ENCODE measurements at places on chromosomes 1 and 21.

GRCh38 chr1:220514256-220514655 is 13.7 kb upstream of the MARK1 start:
- DNase-seq: no peak

- no peak for DNase-seq
These were observed 14.2 kb upstream of the MCOLN3 start for GRCh38 chr1:85062425-85063026.

GRCh38 chr1:73784026-73784425 is 413.9 kb downstream of the LRRIQ3 start:
- no peak for DNase-seq

DNA sequence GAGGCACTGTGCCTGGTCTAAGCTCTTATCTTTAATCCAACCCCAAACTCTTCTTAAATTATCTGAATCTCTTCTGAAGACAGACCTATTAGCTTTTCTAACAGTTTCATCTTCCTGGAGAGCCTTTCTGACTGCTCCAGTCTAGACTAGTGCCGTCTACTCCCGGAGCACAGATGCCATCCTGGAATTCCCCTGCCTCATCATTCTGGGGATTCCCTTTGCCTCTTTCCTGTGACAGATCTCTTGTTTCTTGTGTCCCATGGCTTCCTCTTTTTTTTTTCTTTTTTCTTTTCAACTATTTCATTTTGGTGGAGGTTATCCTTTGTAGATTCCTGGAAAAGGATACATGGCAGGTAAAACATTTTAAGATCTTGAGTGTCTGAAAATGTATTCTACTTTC is 11.7 kb downstream of the SEMA4A start:
- DNase-seq: no peak

GRCh38 chr1:53084589-53084971 is 22.6 kb downstream of the PODN start:
- no peak for DNase-seq

GRCh38 chr1:163772246-163772645 is 450.5 kb downstream of the NUF2 start:
- no peak for DNase-seq

DNA sequence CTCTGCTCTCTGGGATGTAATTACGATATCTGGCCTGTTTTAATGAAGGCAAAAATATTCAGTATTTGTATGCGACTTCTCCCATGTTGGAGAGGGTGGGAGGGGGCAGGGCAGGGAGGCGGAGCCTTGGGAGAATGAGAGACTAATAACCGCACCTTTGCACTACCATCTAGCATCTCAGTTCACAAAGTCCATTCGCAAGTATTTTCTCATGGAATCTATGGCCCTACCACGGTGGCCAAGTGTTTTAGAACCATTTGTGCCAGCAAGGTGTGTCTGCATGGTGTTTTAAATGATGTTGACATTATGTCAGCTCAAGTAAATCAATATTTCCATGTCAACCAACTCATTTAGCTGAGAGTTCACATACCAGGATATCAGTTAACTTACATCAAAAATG is 14.3 kb upstream of the BLACAT1 start:
- no peak for DNase-seq

DNA sequence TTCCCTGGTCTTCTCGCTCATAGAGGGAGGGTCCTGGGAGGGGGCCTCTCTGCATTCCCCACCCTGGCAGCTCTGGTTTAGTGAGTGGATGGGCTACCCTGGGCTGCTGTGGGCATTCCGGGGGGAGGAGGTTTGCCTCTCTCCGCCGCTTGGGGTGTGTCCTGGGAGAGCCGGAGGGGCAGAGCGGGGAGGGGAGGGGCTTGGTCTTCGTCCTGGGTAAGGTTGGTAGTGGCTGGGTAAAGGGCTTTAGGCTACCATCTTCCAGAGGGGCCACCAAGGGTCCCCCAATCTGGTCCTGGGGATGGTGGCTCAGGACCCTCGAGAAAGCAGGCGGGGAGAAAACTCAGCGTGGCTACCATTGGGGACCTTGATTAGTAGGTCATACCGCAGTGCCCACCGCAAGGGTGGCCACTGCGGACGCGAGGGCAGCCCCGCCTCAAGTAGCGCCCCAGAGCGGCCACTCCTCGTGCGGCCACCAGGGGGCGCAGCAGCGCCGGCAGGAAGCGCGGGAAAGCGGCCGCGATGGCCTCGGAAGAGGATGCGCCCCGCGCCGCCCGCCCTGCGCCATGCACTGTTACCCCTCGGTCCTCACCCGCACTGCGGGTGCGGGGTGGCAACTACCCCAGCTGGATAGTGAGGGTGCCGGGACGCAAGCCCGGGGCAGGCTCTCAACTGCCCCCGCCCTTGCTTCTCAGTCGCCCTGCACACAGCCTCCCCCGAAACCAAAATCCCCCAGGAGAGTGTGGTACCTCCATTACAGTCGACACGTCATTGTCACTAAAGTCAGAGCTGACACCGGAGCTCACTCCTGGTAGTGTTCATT is 44.1 kb upstream of the SLC25A33 start:
- DNase-seq: peak; percentile 67

DNA sequence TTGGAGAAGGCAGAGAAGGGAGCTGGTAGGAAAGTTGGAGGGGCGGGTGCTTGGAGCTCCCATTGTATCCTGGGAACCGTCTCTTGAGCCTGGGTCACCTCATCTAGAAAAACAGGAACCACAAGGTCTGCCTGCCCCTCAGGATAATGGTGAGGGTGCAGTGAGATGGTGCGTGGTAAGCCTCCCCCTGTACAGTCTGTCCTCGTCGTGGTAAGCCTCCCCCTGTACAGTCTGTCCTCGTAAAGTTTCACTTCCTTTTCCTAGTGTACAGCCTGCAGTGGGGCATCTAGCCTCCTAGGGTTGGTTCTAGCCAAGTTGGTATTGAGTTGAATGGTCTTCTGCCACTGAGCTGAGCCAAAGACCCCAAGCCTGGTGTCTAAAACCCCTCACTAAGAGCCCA is 66.5 kb upstream of the IGSF21 start:
- DNase-seq: peak; percentile 11

- no peak for DNase-seq
These were observed 60.5 kb downstream of the DMAP1 start for GRCh38 chr1:44273560-44274350.

DNA sequence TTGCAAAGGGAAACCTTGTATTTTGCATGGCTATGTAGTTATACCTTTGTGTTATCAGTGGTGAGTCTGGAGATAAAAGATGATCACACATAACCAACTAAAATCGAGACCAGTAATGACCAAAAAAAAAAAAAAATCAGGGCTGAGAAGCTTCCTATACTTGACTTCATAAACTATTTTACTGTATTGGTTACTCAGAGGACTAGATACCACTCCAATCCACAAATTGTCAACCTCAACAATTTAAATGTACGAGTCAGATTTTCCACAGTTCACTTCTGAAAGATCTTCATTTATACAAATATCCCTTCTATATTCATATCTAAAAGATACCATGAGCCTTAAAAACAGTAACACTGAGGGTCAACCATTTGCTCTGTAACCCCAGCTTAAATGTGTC is 71.7 kb downstream of the NRIP1 start:
- DNase-seq: no peak

- DNase-seq: no peak
These were observed 739.4 kb upstream of the ADGRL4 start for GRCh38 chr1:79745929-79746328.

DNA sequence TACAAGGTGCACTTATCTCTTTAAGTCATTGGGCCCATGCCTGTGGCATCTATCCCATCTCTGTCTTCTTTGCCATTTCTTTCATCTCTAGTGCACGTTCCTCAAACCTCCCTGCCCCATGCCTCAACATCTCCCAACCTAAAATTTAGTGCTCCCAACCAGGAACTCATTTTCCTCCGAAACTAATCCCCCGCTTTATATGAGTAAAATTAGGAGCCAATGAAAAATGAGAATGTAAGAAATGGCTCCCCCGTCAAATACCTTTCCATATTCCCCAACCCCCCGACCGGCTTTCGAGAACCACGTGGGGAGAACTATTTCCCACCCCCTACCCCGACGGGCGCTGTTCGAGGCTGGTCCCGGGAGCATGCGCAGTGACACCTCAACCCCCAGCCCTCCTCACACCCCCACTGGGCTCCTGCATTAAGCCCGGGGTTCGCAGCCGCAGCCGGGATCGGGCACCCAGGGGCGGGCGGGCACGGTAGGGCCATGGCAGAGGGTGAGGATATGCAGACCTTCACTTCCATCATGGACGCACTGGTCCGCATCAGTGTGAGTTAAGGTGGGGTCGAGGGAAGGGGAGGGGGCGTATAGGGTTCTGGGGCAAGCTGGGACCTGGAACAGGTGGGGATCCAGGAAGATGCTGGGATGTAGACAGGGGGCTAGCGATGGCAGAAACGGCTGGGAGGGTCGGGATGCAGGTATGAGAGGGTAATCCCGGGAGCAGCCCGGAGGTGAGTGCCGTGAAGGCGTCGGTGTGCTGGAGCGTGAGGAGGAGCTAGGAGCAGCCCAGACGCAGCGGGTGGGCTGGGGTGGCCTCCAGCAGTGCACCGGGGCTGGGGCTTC is at the start of gene TRIM46:
TRIM46 (plus strand) TSS at position 372 of the 846 bp plus-strand sequence; CDS start at position 490, 118 bp downstream.
- no peak for DNase-seq

DNA sequence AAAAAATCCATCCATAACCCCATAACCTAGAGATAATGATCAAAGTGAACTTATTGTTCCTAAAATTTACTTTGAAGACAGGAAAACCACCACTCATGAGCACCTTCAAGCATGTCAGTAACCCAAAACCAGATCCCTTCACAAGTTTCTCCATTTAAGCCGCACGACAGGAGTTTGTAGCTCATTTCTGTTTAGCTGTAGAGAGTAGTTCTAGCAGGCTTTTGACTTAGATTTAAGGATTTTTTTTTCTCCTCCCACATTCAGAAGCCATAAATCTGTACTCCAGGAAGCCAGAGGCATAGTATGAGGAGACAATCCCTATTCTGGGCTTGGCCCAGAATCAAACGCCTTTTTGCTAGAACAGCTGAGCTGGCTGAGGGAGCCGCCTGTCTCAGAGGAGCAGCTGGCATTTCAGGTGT is 25.6 kb downstream of the TOMM20 start:
- DNase-seq: no peak

GRCh38 chr1:99062192-99062591 is 57.5 kb upstream of the PLPPR5 start:
- DNase-seq: no peak

GRCh38 chr1:192506741-192507155 is 68.8 kb upstream of the RGS1 start:
- no peak for DNase-seq

GRCh38 chr1:177328251-177328650 is 157.5 kb downstream of the BRINP2 start:
- DNase-seq: no peak

GRCh38 chr1:63746129-63746864 is 27.5 kb upstream of the ROR1 start:
- DNase-seq: no peak

DNA sequence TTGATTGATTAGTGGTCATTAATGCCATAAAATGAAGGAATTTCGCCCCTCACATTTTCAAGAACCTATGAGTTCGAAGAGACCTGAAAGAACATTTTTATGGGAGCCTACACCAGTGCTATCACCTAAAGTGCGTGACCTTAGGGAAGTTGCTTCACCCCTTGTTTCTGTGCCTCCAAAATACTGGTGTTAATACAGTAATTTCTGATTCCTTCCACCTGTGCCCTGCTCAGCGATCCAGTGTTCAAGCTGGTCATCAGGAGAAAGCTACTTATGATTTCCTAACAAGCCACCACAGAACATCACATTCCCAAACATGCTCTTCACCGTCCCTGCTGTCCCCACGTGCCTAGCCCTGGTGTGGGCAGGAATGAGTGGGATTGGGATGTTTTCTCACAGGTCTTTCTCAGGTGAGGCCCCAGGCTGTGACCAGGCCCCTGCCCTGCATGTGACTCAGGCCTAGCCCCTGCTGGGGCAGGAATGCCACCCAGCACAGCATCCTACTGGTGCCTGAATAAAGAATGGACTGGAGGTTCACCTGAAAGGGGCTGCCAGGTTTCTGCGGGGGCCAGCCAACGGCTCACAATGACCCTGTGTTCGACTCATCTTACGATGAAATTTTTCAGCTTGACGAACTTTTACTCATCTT is 60.3 kb downstream of the CD247 start:
- DNase-seq: no peak

DNA sequence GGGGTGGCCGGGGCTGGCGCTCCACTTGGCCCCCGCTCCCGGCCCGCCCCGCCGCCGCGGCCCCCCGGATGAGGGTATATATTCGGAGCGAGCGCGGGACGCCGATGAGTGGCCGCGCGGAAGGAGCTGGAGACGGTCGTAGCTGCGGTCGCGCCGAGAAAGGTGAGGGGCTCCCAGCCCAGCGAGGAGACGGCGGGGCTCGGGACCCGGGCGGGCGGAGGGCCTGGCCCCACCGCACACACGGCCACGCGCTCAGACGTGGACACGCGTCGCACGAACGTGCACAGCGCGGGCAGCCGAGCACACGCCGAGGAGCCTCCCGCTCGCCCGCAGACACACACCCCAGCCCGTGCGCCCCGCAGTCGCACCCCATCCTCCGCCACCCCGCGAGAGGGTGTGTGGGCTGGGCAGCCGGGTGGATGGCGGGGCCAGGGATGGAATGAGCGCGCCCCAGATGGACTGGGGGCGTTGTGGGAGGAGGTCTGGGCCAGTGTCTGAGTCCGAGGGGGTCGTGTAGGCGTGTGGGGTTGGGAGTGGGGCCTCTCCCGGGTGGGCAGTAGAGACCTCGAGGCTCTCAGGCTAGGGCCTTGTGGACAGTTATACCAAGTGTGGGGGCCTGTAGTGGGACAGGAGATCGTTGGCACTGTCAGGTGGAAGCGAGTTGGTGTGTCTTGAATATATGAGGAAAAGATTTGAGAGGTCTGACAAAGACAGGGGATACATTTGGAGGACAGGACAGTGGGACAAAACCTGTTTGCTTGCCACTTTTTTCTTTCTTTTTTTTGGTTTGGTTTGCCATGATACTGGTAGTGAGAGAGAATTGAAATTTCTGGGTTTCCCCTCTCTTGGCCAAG is at the start of gene UAP1:
UAP1 (plus strand) TSS at position 107 of the 854 bp plus-strand sequence. CDS start 4,347 bp downstream, outside the sequence.
- DNase-seq: peak; percentile 5

GRCh38 chr1:67889953-67890567 is 56.8 kb upstream of the GNG12 start:
- DNase-seq: no peak

DNA sequence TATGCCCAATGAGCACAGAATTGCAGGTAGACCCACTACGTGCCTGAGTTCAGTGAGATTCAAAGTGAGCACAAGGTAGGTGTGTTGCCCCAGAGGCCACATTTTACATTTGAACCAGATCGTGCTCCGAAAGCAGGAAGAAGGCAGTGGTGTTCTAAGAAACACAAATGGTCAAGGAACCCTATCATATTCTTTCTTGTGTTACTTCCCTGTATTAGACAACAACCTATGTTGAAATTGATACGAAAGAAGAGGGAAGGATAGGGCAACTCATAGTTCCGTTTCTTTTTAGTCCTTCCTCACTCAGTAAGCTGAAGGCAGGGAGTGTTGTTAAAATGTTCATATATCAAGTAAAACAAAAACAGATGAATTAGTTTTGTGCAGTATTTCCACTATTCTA is 33.9 kb downstream of the OLFML2B start:
- no peak for DNase-seq

GRCh38 chr1:228337711-228338520 is 68.7 kb downstream of the TRIM11 start:
- no peak for DNase-seq
